Upper lobe of left lung (tissue), 6 donors: ENCODE measurements at places on chromosomes 7 and 10. TPM values are rescaled to one million over a fixed set of nuclear protein-coding genes. Genes with fewer than 3 reads are reported as not detected.

Gene MUC3A
- 0.55 TPM for total RNA-seq

Gene INMT
- 429 TPM for total RNA-seq

Gene CCL24
- 1.4 TPM for total RNA-seq

Gene HOXA11
- total RNA-seq, result not detected

- H3K4me1 ChIP-seq, result peaks cover 29% of the 10 kb centered on the region
- no peaks in the 10 kb centered on the region for H3K36me3 ChIP-seq
- no peak overlapping the region for H3K4me3 ChIP-seq
- H3K27ac ChIP-seq, result no peak overlapping the region
Observed at GRCh38 chr7:116232350-116232749, 22.0 kb downstream of the TES start.

GRCh38 chr10:851901-852300 is 79.6 kb downstream of the LARP4B start:
- no peak overlapping the region for H3K27ac ChIP-seq
- H3K27me3 ChIP-seq, result no peaks in the 10 kb centered on the region
- no peaks in the 10 kb centered on the region for H3K4me1 ChIP-seq
- H3K4me3 ChIP-seq, result no peak overlapping the region
- DNase-seq, result no peak
- no peaks in the 10 kb centered on the region for H3K36me3 ChIP-seq

- no peak for DNase-seq
- no peak overlapping the region for H3K27ac ChIP-seq
- H3K36me3 ChIP-seq, result no peaks in the 10 kb centered on the region
- H3K27me3 ChIP-seq, result no peaks in the 10 kb centered on the region
- H3K4me1 ChIP-seq, result no peaks in the 10 kb centered on the region
- H3K4me3 ChIP-seq, result no peak overlapping the region
Observed at GRCh38 chr10:88318803-88319202, 264.3 kb downstream of the RNLS start.

DNA sequence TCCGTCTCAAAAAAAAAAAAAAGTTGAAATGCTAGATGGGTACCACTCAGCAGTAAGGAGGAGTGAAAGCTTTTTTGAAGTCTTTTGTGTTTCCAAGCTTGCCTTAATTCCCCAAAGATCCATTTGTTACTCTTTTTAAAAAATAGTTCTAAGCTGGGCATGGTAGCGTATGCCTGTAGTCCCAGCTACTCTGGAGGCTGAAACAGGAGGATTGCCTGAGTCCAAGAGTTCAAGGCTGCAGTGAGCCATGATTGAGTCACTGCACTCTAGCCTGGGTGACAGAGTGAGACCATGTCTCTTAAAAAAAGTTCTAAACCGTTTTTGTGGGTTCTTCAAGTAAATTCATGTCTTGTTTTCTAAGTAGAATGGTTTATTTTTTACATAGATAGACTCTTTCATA is 5.3 kb downstream of the TBC1D12 start:
- no peak overlapping the region for H3K27ac ChIP-seq
- no peak for DNase-seq
- no peaks in the 10 kb centered on the region for H3K27me3 ChIP-seq

- no peak overlapping the region for H3K27ac ChIP-seq
- DNase-seq, result no peak
Observed at GRCh38 chr10:27646604-27647175, 98.9 kb downstream of the MKX start.

DNA sequence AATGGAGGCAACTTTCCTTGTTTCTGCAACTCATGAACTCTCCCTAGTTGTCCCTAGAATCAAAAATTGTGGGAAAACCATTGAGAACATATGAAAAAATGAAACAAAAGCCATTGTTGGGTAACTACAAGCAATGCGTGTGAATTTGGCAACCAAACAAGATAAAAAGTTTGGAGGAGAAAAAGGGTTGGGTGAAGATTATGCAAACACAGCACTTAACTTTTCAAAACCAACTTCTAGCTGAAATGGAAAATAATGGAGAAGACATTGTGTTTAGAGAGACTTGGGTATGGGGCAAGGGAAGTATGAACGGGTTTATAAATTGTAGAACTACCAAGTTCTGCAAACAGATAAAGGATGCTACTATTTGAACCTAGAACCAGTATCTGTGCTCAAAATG is 89.0 kb upstream of the SVIL start:
- H3K4me3 ChIP-seq, result no peak overlapping the region
- no peak for DNase-seq
- peak overlapping the region; percentile 19 for H3K27ac ChIP-seq
- no peaks in the 10 kb centered on the region for H3K27me3 ChIP-seq
- H3K4me1 ChIP-seq, result peaks cover 15% of the 10 kb centered on the region

DNA sequence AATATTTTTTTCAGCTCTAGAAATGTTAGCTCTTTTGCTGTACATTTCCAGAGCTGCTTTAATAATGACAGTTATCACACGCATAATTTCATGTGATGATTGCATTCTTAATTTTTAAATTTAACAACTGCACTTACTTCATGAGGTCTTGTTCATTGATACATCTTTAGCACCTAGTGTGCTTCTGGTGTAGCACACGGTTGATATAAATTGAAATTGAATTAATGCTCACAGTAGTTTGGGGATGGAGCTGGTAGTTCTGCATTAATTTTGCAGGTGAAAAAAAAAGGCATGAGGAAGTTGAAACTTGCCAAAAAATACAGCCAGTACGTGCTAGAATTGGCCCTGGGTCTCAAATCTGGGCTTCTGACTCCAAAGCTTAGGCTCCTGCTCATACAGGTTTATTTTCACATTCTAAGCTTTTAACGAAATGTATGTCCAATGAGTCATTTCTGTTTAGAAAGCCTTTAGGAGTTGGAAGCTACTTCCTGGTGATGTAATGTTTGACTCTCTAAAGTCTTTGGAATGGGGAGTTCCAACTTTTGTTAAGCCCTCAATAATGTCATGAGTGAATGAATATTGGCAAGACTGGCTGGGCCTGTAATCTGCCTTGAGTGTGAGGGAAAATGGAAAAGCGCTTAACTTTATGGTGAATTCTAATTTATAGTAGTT is 62.5 kb downstream of the DAGLB start:
- peak overlapping the region; percentile 63 for H3K27ac ChIP-seq
- no peak overlapping the region for H3K4me3 ChIP-seq
- H3K27me3 ChIP-seq, result no peaks in the 10 kb centered on the region
